ENCODE measurements at places on chromosomes 4 and X.

- DNase-seq = no peak
These were observed 12.6 kb downstream of the ELF4 start for GRCh38 chrX:130097507-130098209.

- no peak for DNase-seq
These were observed 22.4 kb upstream of the TSPAN5 start for GRCh38 chr4:98680806-98681205.

- DNase-seq = no peak
These were observed 42.5 kb upstream of the MAP9 start for GRCh38 chr4:155419266-155419665.

- DNase-seq = no peak
These were observed at the start of gene GAB1 for GRCh38 chr4:143336781-143337599. GAB1 (plus strand) TSS chr4:143336876; CDS start chr4:143337189, 313 bp downstream.

GRCh38 chr4:146709956-146710355, 71.3 kb downstream of the POU4F2 start:
- DNase-seq = no peak

- DNase-seq = no peak
These were observed 902.5 kb downstream of the FAM133A start for GRCh38 chrX:94576367-94577004.

DNA sequence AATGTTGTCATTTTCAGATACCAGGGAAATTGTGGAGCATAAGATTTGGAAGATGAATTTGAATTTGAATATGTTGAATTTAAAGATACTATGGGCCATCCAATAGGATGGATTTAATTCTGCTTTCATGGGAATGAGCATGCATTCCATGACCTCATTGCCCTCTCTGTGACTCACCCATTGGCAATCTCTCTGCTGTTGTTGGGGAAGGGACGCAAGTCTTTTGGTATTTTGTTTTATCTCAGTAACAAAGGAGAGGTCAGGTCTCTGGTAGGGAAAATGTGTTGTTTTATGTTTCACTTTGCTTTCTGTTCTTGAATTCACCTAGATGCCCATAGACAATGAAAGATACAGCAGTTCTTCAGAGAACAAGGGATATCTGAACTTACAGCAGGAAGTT, 42.1 kb upstream of the MAGEA4 start:
- DNase-seq = no peak

DNA sequence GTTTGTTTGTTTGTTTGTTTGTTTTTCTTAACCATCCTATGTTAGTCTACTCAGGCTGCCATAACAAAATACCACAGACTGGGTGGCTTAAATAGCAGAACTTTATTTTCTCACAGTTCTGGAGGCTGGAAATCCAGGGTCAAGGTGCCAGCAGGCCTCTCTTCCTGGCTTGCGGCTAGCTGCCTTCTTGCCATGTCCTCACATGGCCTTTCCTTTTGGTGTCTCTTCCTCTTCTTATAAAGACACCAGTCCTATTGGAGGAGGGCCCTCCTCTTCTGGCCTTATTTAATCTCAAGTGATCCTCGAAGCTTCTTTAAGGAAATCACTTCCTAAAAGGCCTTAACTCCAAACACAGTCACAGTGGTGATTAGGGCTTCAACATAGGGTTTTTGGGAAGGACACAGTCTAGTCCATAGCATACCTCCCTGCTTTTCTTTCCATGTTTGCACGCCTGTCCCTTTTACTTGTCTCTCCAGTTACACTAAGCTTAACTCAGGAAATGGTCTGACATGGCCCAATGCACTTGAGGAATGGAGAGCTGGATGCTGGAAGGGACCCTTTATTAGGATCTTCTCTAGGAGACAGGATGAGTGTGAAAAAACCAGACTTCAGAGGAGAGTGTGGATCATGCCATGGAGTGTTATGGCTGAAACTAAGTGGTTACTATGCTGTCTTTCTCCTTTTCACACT, 36.0 kb upstream of the MGST2 start:
- DNase-seq = no peak

- DNase-seq = no peak
These were observed 334.6 kb upstream of the CPEB2 start for GRCh38 chr4:14667624-14668151.

GRCh38 chr4:187128976-187129375, 405.3 kb upstream of the FAT1 start:
- DNase-seq = no peak

DNA sequence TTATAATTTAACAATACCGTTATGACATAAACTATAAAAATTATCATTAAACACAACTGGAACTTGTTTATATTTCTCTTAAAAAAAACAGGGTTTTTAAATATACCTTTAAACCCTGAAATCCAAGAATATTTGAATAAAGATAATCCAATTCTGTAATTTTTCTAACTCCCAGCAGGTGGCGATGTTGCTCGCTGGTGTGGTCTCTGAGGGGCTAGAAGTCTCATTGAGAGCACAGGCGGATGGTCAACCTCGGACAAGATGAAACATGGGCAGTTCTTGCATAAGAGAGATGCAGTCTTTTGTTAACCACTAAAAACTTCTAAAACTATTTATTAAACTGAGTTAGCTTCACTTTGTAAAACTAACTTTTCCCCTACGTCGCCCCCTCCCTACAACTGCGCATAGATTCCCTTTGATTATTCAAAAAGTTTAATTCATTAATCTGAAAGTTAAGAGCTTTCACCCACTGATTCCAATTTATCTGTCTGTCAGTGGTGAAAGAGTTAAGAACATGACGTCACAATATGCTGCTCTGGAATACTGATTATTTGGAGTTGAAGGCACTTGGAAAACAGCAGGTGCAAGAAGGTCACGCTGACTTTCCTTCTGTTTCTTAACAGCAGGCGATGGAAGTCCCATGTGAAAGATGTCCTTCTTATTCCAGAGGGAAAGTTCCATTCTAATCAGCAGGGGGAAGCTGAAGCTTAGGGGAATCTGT, 29.5 kb downstream of the DMP1 start:
- DNase-seq = peak; percentile 42

- no peak for DNase-seq
These were observed 9.1 kb upstream of the VCX3B start for GRCh38 chrX:8455557-8455956.

DNA sequence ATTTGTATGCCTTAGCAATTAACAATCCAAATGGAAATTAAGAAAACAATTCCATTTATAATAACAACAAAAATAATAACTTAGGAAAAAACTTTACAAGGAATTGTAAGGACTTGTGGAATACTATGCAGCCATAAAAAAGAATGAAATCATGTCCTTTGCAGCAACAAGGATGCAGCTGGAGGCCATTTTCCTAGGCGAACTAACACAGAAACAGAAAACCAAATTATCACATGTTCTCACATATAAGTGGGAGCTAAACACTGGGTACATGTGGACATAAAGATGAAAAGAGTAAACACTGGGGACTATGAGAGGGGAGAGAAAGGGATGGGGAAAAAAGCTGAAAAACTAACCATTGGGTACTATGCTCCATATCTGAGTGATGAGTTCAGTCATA, 77.4 kb downstream of the WNK3 start:
- DNase-seq = no peak

GRCh38 chr4:123747016-123747415, 350.4 kb downstream of the SPRY1 start:
- DNase-seq = no peak

- DNase-seq = no peak
These were observed 486 bp downstream of the CLCN3 start for GRCh38 chr4:169620880-169621248.

DNA sequence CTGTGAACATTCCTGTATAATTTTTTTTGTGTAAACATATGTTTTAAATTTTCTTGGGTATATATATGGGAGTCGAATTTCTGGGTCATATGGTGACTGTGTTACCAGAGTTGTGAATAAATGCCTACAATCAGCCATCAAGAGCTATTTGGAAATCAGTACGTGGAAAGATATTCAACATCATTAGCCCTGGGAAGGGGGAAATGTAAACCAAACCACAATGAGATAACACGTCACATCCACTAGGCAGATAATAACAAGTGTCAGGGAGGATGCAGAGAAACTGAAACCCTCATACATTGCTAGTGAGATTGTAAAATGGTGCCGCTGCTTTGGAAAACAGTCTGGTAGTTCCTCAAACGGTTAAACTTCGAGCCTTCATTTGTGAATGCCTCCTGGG, 43.9 kb downstream of the LUZP4 start:
- DNase-seq = no peak

DNA sequence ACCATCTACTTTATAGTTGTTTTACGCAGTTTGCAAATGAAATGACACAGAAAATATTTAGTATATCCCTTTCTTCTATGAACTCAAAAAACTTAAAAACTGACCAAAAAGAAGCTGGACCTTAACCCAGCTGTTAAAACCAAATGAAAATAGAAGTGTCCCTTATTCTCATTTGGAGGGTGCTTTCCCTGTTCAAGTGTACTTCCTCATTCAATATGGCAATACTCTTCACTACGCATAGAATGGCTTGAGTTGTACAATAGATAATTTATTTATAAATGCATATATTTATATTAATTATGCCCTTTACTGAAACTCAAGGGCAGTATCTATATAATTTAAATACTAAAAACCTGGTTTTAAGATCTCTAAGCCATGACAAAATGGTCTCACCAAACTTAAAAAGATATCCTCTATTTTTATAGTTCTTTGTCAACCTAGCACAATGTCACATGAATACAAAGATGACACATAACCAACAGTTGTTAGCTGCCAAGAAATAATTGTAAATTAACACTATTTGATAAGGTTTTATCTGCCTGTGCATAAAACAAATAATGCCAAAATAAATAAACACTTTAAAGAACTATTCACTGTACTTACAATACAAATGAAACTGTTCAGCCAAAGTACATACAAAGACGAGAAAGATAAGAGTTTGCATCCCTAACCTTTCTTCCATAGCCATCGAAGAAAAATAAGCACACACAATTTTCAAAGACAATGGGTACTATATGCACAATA, 25.2 kb downstream of the YTHDC1 start:
- no peak for DNase-seq

GRCh38 chr4:170057866-170058265, 31.7 kb upstream of the MFAP3L start:
- no peak for DNase-seq

DNA sequence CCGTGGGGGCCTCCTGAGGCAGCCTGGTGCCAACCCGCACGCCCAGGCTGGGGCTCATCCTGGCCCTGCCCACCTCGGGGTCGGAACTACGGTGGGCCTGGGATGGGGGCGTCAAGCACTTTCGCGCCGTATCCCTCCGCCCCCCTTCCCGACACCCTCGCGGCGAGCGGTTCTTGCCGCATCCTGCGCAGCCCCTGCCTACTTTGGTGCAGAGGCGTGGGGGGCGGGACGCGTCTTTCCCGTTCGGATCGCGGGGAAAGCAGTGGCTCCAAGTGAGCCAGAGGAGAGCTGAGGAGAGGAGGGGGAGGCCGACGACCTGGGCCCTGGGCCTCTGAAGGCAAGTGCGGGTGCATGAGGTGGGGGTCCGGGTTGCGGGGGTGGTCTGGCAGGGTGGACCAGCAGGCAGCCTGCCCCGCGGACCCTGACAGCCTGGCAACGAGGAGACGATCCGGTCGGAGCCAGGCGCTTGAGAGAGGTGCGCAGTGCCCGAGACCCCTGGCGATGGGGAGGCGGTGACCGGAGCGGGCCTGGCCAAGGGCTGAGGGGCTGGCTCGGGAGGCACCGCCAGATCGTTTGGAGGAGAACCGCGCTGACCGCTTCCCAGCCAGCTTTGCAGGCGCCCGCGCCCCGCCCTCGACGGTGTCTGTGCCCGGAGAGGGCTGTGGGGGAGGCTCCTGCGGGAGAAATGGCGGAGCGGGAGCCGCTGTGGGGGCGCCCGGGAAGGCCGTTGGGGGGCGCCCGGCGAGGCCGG, at the start of gene GPRASP2:
Gene GPRASP2 (plus strand): TSS at position 233 of the 751 bp plus-strand sequence. CDS start 2,422 bp downstream, outside the sequence.
- DNase-seq = peak; percentile 36

GRCh38 chrX:35919536-35920309, at the start of gene CFAP47:
CFAP47 (plus strand) TSS chrX:35919734; CDS start chrX:35919800, 66 bp downstream.
- DNase-seq = peak; percentile 78

DNA sequence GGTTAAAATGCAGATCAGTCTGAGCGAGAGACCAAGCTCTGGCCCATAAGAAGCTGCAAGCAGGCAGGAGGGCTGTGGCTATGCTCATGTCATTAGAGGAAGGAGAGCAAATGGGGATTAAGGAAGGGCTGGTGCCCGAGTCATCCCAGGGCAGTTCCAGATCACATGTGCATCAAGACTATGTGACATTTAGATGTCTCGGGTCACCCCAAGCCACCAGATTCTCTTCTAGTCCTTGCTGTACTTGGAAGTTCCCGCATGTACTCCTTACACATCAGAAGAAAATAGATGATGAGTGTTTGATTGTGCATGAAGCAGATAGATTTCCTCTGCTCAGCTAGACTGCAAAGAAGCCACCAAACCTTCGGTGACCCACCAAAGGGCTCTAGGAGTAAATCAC, 42.1 kb upstream of the KLHL34 start:
- no peak for DNase-seq

- DNase-seq = no peak
These were observed at the start of gene TFDP3 for GRCh38 chrX:133218329-133218728. TFDP3 (minus strand) TSS chrX:133218354; CDS start chrX:133218259, 95 bp downstream.

DNA sequence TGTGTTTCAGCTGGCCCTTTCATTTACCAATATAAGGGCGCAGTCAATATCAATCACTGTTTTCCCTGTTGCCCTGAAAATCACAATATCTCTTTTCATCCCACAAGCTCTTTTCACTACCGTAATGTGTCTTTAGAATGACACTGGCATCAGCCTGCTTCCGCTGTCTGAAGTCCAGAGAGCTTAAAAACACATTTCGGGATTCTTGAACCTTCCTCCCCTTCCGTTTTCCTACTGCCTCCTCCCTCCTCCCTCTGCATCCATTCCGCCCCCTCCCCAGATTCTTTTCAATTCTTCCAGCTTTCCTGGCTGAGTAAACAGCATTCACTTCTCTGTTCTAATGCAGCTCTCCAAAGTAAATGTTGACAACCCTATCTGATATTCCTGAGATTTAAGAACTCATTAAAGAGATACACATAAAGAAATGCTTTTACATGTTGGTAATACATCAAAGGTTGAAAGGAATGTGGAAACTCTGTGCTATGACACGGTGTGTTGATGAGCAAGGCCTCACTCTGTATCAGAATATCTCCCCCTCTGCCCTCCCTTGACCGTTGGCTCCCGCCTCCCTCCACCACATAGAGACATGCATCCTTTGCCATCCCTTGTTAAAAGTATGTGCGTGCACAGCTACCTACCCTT, 83.5 kb upstream of the SPRY1 start:
- no peak for DNase-seq

DNA sequence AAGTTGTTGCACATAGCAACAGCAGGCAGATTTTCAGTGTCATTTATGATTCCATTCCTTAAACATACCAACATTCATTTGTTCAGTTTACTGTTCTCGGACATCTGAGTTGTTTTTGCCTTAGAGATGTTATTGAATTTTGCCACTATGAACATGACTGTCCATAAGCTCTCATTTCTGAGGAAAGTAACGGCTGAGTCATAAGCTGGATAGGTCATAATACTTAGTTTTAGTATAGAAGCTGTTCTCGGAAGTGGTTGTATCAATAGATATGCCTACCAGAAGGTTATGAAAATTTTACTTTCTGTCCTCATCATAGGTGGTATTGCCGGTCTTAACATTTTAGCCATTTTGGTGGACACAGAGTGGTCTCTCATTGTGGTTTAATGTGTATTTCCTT, 157.1 kb upstream of the CLNK start:
- DNase-seq = no peak

Measured in caudate nucleus (tissue), 63 donors.